ENCODE measurements at places on chromosomes 13 and 19.

- no peak for DNase-seq
Measured at GRCh38 chr13:37460166-37460565, 138.4 kb downstream of the POSTN start.

GRCh38 chr19:50722201-50723013 lies 757 bp upstream of the CLEC11A start:
- no peak for DNase-seq

DNA sequence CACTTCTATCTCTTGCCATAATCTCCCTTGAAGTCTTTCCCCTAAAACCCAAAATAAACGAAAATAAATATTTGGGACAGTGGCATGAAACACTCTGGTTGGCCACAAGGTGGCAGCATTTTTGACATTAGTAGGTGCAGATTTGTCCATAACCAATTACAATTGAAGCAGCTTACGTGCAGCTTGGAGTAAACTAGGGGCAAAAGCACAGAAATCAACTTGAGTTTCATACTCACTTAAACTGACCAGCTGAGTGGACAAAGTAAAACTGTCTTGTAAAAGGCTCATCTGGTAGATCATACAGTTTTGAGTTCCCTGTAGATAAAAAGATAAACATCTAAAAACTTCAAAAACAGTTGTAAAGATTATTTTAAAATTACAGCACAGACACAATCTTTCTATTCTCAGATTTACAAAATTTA lies 18.8 kb downstream of the PDCD5 start:
- peak; percentile 67 for DNase-seq

DNA sequence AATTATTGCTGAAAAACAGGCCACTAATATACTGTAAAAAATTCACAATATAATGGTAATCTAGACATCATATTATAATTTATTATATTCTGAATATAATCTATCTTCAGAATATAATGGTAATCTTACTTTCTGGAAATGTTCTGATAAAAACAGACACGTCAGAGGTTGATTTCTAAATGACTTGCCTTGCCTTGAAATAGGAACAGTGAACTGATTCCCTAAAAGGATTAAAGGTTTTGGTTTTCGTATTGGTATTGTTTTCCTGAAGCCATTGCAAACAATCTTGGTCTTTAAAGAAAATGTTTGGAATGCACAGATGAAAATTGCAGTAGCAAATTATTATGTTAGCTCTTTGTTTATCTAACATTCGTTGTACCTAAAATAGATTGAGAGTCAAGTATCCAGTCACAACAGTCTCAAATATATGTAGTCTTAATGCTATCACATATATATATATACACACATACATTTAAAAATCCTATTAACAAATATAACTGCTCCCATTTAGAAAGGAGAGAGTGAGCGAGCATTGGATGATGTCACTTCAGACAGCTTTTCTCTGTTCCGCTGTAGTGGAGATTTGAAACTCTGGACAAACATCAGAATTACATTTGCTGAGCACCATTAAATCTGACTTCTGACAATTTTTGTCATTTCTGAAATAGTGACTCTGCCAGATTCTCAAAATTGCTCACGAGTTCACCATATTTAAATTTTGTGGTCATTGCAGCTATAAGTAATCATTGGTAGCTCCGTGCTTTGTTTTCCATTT lies 1.7 kb downstream of the ITM2B start:
- DNase-seq, result no peak

DNA sequence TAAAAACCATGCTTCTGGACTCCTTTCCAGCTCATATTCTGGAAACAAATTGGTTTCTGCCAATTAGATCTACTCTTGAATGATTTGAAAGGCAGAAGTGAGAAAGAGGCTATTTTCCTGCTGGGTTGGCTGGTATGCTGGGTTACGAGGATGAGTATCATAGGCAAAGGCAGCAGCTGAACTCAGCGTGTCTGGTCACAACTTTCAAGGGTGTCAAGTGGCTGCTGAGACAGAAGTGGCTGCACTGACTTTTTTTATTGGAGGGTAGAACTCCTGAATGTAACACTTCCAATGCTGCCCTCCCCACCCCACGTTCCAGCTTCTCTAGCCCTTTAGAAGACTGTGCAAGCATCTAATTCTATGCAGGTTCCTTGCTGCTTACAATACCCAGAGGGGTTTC lies 8.3 kb upstream of the DZIP1 start:
- no peak for DNase-seq

- no peak for DNase-seq
Measured at GRCh38 chr19:46573679-46574498, 27.2 kb upstream of the CALM3 start.

- DNase-seq, result no peak
Measured at GRCh38 chr19:16400911-16401591, 70.7 kb downstream of the EPS15L1 start.

- no peak for DNase-seq
Measured at GRCh38 chr19:45350477-45351058, 10.0 kb downstream of the KLC3 start.

GRCh38 chr19:39832341-39833083 lies 1.4 kb downstream of the DYRK1B start:
- peak; percentile 43 for DNase-seq
